ENCODE measurements at places on chromosomes 11 and 22. TPM values are rescaled to one million over a fixed set of nuclear protein-coding genes. Genes with fewer than 3 reads are reported as not detected.

Gene ANO3
- total RNA-seq = 0.98 TPM

Gene PRR14L
- 20.2 TPM for total RNA-seq

DNA sequence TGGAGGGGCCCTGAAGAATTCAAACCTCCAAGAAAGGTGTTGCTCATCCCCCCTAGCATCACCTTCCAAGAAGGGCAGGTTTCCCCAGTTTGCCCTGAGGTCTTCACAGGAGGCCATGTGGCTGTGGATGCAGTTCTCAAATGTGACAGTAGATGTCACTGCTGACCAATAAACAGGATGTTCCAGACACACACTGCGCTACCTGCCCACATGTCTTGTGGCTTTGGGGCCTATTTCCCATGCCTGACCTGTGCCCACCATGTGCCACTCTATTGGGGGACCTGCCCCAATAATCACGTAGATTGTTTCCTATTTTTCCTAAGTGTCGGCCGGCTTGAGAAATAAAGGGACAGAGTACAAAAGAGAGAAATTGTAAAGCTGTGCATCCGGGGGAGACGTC lies 4.5 kb downstream of the GSTT2 start:
- DNase-seq = no peak

- peak; percentile 79 for DNase-seq
These were observed 52.5 kb downstream of the TPCN2 start for GRCh38 chr11:69101115-69101791.

Gene ASRGL1
- 1.8 TPM for total RNA-seq

GRCh38 chr11:68990995-68991780 lies 10.4 kb upstream of the MRGPRD start:
- DNase-seq = peak; percentile 29

Gene DENND5A
- 38.7 TPM for total RNA-seq

Gene CNIH2
- not detected for total RNA-seq

- no peak for DNase-seq
These were observed 25.2 kb upstream of the CTR9 start for GRCh38 chr11:10725907-10726253.

- DNase-seq = no peak
These were observed 785 bp downstream of the OTUB1 start for GRCh38 chr11:63986932-63987513.

Gene ZNHIT2
- total RNA-seq = 15.3 TPM

DNA sequence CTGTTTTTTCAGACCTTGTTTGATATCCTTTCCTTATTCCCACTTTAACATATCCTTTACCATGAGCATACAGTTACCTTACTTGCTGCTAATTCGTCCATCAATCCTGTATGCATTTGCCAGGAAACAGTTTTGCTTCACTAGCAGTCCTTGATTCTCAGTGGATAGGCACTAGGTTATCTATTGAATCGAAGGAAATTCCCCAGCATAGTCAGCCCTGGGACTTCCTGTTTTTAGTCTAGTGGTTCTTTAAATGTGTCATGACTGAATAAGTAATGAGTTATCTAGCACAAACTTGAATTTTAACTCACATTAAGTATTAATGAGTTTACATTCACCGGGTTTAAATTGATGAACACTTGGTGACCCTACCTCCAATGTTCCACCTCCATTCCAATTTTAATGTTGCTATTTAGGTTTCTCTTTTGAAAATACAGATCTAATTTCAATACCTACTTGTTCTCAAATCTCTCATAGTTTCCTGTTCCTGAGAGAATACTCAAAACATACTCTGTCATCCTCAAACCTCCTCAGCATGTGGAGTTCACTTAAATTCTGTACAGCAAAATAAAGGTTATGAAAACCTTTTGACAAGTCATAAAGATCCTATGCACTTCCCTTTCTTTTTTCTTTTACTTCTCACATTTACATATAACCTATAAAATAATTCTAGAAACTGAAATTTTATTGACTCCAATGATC lies 1375.1 kb upstream of the TENM4 start:
- no peak for DNase-seq

Gene FXYD6
- 4.9 TPM for total RNA-seq

Gene GAS2L1
- 8.9 TPM for total RNA-seq

Gene OR52I2
- not detected for total RNA-seq

GRCh38 chr11:94130298-94131046 lies 1.8 kb downstream of the PANX1 start:
- no peak for DNase-seq

Gene MS4A6A
- 75.3 TPM for total RNA-seq

GRCh38 chr22:17201285-17201945 lies 17.8 kb downstream of the ADA2 start:
- DNase-seq = no peak

DNA sequence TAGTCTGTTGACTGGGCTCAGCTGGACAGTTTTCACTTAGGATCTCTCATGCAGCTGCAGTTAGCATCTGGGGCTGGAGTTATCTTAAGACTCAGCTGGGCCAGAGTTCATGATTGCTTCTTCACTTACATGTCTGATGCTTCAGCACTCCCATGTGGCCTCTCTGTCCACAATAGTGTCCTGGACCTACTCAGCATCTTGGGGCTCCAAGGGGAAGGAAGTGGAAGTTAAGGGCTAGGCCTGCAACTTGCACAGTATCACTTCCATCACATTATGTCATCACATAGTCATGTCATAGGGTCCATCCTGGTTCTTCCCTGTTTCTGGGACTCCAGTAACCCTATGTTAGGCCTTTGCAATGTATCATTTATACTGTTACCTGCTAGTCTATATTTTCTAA lies 115.9 kb downstream of the C11orf65 start:
- no peak for DNase-seq

Data from right lobe of liver (tissue), 6 donors.